Transverse colon (tissue), 4 donors: ENCODE measurements at places on chromosomes 5 and 9. TPM values are rescaled to one million over a fixed set of nuclear protein-coding genes. Genes with fewer than 3 reads are reported as not detected.
A peak's percentile ranks its signal among the peaks of the same experiment; 100 is the strongest.

Gene FCN2
- not detected for total RNA-seq

Gene GPR151
- not detected for total RNA-seq

Gene PPP6C
- 15.1 TPM for total RNA-seq

Gene SHOC1
- not detected for total RNA-seq

Gene TRIO
- total RNA-seq = 313 TPM

- DNase-seq = no peak
Observed at GRCh38 chr9:86166546-86166945, 67.2 kb upstream of the GOLM1 start.

DNA sequence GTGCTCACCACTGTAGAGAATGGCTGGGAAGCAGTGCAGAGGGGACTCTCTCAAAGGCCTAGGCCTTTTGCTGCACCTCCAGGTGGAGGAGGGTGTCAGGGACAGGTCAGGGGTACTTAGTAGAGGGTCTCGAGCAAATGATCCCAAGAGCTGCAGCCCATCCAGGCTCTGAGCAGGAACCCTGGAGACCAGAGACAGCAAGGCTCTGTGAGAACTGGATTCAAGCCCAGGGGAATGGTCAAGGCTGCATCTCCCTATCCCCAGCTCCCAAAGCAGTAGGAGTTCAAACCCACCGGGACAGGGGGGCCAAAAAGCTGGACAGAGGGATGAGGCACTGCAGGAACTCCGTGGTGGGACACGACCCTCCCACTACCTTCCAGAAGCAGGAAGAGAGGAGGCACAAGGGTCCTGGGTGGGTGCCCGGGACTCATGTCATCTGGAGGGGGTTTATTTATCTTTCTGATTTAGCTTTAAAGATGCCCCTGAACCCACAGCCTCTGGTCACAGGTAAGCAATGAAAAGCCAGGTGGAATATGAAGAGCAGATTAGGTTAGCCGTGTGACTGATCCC, 124.8 kb downstream of the MVB12B start:
- no peak for DNase-seq

DNA sequence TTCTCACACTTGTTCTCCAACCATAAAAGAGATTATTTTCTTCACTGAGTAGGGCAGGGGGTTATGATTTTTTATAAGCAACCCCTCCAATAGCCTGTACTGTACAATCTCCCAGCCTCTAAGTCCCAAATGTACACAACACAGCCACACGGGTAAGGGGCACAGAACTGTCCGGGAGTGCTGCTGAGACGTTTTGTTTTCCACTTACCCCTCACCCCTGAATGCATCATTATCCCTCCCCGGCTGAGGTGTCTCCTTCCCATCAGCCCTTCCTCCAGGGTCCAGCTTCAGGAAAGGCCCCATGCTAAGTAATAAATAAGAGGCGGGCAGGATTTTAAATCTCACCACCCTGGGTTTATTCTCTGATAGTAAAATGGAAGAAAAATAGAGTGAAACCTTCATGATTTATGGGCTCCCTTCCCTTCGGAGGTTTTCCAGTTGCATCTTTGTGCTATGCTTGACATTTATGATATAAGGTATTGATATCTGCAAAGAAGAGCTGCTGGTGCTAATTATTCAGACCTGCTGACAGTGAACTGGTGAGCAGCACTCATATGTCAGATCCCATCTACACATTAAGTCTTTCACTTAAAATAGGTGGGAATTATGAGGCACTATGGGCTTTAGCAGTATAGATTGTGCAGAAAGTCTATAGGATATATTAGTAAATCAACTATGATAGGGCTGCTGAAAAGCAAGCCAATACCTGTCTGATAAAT, 67.2 kb upstream of the MEGF10 start:
- no peak for DNase-seq

DNA sequence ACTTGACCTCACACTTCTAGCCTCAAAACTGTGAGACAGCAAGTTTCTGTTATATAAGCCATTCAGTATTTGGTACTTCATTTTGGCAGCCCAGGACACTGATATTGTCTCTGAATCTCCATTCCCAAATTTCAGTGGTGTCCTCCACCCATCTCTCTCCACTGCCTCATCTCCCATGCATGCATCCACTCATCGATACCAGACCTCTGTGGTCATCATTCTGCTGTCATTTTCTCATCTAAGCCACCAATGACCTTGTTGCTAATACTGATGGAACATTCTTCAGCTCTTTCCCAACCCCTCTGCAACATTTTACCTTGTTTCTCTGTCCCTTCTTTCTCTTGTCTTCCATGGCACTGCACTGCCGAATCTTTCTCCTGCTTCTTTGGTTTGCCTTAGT, 221.8 kb downstream of the SNX18 start:
- no peak for DNase-seq

GRCh38 chr9:124784509-124784908, 7.6 kb downstream of the OLFML2A start:
- no peak for DNase-seq

DNA sequence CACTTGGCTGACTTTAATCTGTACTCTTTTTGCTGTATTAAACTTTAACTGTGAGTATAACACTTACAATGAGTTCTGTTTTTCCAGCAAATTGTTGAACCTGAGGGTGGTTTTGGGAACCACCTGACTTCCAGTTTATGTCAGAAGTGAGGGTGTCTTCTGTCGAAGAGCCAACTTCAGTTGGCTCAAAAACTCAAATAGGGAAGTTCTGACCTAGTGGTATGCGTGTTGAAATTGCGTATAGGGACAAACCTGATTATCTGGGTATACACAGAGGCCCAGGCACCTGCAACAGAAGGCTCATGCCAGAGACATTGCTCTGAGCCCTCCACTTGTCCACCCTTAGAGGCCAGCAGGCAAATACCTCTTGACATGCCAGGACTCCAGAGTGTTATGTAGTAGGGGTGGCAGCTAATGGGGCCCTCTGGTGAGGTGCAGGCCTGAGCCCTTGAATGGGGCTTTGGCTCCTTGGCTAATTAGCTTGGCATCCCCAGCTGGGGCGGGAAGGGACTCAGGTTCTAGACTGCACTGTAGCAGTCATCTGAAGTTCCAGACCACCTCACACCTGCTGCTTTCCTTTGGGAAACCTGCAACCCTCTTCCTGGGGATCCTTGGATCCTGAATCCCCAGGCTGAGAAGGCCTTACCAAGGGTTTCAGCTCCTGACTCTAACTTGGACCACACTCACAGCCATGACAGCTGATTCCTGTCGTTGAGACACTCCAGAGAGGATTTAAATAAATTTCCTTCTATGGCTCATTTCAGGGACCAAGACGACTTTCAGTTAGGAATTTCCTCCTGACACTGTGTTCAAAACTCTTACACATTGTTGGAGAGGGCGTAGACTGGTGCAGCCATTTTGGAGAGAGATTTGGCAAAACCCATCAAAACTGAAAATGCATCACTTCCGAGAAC, 189.6 kb downstream of the HSPA4 start:
- no peak for DNase-seq

GRCh38 chr5:16894236-16895057, 41.6 kb downstream of the MYO10 start:
- DNase-seq = peak; percentile 77

DNA sequence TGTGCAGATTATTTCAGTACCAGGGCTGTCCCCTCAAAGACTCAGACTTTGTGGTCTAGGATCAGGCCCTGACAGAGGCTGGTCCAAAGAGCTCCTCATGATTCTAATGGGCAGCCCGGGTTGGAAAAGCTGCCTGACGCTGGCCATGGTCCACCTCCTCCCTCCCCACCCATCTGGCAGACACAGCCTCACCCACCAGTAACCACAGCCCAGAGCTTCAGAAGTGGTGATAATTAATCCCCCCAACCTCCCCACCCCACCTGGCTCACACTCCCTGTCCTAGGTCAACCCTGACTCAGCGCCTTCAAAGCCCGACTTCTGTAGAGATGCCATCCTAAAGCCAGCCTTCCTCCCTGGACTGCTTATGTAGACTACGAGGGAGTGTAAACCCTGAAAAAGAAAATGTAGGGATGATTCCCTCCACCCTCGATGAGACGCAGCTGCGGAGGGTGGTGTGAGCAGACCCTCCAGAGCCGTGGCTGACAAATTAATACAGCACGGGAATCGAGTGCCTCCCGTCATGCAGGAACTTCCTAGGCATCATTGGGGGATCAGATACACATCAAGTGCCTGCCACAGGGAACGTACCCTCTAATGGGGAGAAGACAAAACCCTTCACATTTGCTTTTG, 7.0 kb downstream of the UBE2QL1 start:
- DNase-seq = no peak

GRCh38 chr5:8241558-8241957, 372.6 kb downstream of the MTRR start:
- no peak for DNase-seq

DNA sequence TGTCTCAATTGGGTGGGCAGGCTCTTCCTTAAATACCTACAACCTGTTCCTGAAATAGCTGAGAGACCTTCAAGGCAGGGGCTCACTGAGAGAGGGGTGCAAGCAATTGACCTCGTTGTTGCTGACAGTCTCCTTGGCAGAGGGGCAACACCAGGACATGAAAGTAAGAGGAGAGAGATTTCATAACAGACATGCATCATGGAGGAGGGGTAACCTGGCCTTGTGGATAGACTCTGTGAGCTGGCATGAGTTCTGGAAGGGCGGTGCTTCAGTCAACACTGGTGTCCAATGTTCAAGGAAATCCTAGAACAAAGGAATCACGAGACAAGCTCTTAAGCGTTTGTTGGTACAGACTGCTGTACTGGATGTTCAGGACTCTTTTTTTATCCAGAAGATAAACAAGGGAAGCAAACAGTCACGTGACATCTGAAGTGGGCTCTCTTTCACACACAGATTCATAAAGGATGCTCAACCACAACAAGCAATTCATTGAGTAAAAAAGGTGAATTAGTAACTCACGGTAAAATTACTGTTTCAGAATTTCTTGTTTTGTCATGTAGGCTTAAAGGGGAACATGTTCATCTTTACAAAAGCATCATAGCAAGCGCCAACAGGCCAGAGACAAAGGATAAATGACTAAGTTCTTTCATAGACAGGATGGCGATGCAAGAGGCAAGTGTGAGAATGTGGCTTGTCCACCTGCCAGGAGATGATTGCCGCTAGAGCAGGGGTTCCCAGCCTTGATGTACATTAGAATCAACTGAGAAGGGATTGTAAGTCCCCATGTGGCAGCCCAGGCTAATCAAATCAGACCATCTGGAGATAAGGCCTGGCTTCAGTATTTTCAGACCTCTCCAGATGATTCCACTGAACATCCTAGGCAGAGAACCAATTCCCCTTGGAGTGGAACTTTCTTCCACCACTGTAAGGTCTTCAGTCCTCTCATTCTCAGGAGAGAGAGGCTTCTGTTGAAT, 20.7 kb downstream of the ANKRA2 start:
- peak; percentile 82 for DNase-seq

DNA sequence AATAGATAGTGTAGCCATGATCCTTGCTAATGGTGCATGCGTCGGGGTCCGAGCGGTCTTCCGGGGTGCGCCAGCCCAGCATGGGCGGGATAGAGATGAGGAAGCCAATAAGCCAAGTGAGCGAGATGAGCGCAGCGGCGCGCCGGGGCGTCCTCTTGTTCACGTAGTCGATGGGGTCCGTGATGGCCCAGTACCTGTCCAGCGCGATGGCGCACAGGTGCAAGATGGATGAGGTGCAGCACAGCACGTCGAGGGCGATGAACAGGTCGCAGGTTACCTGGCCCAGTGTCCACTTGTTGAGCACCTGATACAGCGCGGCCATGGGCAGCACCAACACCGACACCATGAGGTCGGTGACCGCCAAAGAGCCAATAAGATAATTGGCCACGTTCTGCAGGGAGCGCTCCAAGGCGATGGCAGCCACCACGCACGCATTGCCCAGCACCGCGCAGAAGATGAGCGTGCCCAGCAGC, 1.1 kb downstream of the HTR1A start:
- DNase-seq = no peak

DNA sequence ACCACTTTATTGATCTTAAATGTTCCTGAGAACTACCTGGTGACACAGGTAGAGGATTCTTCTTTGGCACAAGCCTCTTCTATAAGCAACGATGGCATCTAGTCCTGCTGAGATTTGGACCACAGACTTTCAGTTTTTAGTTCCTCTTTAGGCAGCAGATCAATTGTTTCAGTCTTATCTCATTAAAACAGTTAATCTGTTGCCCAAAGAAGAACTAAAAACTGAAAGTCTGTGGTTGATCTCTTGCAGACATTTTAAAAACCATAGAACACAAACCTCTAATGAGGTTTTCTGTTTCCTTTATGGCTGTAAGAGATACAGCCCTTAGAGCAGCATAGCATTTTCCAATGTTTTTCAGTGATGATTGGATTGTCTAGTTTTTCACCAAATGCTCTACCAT, 480.9 kb downstream of the MTRR start:
- DNase-seq = no peak

GRCh38 chr5:151696470-151697061, 9.9 kb upstream of the SPARC start:
- DNase-seq = no peak

DNA sequence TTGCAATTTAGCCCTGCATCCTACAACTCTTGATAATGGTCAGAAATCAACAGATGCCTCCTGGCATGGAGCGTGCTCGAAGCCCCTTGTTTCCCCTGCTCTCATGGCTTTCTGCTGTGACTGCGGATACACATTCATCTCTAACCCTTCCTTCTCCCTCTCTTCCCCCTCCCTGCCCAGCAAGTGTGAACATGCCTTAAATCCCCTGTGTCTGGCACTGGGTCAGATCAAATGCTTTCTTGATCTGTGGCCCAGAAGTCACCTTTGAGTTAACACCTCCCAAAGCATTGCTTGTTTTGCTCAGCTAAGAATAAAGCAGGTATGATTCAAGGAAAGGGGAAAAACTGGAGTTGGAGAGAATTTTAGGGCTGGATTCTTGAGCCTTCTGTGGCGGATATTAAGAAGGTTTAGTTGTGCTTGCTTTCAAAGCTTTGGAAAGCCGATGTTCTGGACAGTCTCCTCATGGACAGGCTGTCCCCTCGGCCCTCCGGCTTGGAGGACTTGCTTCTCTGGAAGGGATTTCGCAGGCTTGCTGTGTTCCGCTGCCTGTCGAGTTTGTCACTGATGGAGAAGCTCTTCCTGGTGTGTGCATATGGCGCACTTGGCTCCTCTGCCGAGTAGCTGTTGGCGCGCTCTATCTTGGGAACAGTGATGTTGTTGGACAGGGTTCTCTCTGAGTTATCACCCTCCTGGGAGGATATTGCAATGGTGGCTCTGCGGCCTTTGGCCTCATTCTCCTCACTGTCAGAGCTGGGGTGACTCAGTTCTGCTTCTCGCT, 121.3 kb upstream of the KLF9 start:
- DNase-seq = no peak

DNA sequence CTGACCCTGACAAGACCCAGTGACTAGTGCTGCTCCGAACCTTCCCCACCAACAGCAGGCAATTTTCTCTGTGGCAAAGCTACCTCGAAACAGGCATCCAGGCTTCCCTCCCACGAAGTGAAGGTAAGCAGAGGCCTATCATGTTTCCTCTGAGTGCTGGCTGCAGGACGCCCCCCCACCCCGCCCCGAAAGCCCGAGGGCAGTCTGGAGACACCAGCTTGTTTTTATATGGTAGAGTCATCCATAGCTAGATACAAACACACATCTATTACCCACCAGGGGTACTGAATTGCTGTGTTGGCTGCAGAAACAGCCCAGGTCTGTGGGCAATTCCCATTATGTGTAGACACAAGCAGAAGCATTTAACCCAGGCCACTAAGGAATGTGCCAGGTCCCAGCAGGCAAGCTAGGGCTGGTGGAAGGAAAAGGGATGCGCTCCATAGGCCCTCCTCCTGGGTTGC, 40.4 kb downstream of the LIX1 start:
- no peak for DNase-seq

- DNase-seq = no peak
Observed at GRCh38 chr9:92341578-92341977, 15.8 kb downstream of the CENPP start.
